ENCODE measurements at places on chromosomes 7 and 10. TPM values are rescaled to one million over a fixed set of nuclear protein-coding genes. Genes with fewer than 3 reads are reported as not detected.

- DNase-seq, result peak; percentile 40
Observed at GRCh38 chr10:37860494-37861190, 3.2 kb upstream of the ZNF248 start.

PGAM2 gene
- not detected for total RNA-seq

- no peak for DNase-seq
Observed at GRCh38 chr10:3896161-3896560, 111.2 kb upstream of the KLF6 start.

- DNase-seq, result no peak
Observed at GRCh38 chr7:82723411-82723810, 279.8 kb upstream of the CACNA2D1 start.

GRCh38 chr7:128003167-128003566 is 28.1 kb downstream of the LRRC4 start:
- no peak for DNase-seq

TAS2R4 gene
- total RNA-seq, result not detected

- DNase-seq, result no peak
Observed at GRCh38 chr7:120832803-120833202, 25.1 kb downstream of the TSPAN12 start.

DNA sequence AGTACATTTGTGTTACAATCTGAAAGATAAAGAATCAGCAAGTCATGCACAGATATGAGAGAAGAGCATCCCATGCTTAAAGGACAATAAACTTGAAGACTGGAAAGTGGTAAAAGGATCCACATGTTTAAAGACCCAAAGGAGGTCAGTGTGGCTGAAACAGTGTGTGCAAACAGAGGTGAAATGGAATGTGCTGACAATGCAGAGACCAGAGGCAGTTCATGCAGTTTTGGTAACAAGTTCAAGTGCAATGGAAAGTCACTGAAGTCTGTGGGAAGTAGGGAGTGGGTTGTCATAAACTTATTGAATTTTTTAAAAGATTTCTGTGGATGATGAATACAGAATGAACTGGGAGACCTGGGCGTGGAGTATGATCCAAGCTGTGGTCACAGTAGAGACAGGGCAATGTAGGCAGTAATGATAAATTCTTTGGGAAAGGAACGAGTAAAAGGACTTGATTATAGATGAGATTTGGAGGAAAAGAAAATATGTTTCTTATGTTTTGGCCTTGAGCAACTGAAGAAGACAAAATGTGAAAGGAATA is 408.0 kb downstream of the HGF start:
- DNase-seq, result no peak

PDK4 gene
- 0.41 TPM for total RNA-seq

GRCh38 chr10:53122281-53122680 is 349.7 kb upstream of the MBL2 start:
- no peak for DNase-seq

GRCh38 chr10:124090601-124091209 is 2.7 kb downstream of the CHST15 start:
- no peak for DNase-seq

GRCh38 chr10:7314170-7314569 is 96.7 kb downstream of the SFMBT2 start:
- no peak for DNase-seq

- no peak for DNase-seq
Observed at GRCh38 chr10:100033766-100034418, 24.1 kb upstream of the DNMBP start.

MMD2 gene
- total RNA-seq, result not detected

ACTL6B gene
- total RNA-seq, result not detected

NT5C3A gene
- 36.6 TPM for total RNA-seq

DNA sequence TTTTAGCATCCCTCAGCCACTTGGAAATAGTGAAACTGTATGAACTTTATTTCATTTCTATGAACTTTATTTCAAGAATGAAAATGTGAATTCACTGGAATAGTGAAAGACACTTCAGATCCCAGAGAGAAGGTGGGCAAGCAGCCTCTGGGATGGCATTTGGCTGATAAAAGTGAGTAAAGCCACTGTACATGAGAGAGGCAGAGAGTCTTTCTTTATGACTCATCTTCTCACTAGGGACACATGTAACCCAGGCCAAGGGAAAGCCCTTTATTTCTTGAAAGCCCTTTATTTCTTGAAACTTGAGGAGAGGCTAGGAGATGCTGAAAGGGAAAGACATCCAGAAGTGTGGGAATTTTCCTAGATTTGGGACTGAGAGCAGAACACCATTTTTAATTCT is 148.9 kb upstream of the SMIM30 start:
- DNase-seq, result no peak

ACBD5 gene
- total RNA-seq, result 52.6 TPM

- DNase-seq, result no peak
Observed at GRCh38 chr7:91068136-91068795, 196.0 kb upstream of the FZD1 start.

DNA sequence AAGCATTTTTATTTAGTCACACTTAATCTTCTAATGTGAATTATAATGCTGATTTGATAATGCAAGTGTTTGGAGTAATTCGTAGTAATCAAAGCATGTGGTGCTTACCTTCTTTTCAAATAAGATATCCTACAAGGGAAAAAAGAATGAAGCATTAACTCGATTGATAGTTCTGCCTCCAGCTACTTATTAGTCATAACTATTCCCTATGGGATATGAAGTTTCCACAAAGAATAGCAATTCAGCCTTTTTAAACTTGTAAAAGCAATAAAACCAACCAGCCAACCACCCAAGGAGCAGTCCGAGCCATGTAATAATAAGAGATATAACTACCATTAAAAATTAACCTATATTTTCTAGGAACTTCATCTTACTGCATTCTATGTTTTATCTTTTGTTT is 11.6 kb downstream of the COL28A1 start:
- no peak for DNase-seq

GRCh38 chr10:114709984-114710383 is 51.9 kb upstream of the ABLIM1 start:
- DNase-seq, result no peak

GRCh38 chr7:44431091-44431608 is 59.3 kb downstream of the NUDCD3 start:
- peak; percentile 49 for DNase-seq

VWC2 gene
- not detected for total RNA-seq

DNA sequence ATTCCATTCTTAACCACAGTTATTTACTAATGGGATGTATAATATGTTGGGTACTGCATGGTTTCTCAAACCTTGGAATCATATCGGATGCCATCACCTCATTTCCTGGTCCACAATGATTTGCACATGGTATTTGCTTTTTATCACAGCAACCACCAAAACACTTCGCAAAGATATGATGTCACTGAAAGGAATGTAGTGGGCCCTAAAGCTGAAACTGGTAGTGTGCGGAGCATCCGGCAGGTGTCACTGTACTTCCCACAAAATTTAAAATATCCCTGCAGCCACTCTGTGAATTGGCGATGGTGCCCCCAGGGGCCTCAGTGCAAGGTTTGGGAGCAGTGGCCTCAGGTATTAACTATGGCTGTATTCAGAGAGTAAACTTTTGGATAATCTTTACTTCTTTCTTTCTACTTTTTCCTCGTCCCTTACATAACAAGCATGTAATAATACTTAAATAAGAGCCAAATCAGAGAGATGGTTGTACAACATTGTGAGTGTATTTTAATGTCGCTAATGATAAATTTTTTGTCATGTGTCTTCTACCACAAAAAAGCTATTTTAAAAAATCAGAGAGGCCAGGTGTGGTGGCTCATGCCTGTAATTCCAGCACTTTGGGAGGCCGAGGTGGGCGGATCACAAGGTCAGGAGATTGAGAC is 66.2 kb downstream of the FAM241B start:
- DNase-seq, result peak; percentile 57

DNA sequence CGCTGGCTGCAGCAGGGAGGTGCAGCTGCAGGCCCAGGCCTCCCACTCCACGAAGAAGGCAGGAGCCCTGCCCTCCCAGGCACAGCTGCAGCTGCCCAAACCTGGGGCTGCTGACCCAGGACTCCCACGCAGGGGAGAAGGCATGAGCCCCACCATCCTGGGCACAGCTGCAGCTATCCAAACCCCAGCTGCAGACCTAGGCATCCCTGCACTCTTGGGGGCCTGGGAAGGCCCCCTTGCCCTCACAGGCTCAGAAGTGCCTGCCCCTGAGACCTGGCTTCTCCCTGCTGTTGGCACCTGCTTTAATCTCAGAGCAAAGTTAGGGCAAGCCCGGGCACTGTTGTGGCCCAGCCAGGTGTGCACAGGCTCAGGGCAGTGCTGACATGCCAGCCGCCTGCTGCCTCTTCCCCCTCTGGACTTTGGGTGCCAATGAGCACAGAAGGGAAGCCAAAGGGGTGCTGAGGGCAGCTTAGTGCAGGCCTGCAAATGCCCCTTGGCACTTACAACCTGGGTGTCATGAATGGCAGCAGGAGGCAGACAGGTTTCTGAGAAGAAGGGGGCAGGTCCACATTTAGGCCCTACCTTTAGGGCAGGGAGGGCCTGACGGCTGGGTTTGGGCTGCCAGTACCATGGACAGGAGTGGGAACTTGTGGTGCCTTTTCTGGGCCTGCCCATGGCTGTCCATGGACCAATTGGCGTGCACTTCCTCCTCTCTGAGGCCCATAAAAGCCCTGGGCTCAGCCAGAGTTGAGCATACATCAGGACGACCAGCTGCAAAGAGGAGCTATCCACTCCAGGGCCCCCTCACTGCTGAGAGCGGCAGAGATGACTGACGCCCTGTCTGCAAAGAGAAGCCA is 31.1 kb downstream of the CRTAC1 start:
- DNase-seq, result no peak

DNA sequence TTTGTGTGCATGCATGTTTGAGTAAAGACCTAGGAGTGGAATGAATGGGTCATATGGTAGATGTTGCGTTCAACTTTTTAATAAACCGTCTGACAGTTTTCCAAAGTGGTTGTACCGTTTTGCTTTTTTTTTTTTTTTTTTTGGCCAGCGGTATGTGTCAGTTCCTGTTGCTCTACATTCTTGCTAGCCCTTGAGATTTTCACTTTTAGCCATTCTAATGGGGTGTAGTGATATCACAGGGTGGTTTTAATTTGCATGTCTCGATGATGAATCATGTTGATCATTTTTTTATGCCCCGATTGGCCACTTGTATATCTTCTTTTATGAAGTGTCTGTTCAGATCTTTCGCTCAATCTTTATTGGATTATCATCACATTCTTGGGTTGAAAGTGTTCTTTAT is 320.7 kb downstream of the CAMK1D start:
- no peak for DNase-seq

PNLIPRP3 gene
- total RNA-seq, result not detected

GRCh38 chr7:7819442-7820247 is 101.2 kb upstream of the RPA3 start:
- DNase-seq, result no peak

- DNase-seq, result peak; percentile 65
Observed at GRCh38 chr10:119686465-119687191, 35.4 kb downstream of the BAG3 start.

- no peak for DNase-seq
Observed at GRCh38 chr10:96089116-96089515, 41.0 kb upstream of the ZNF518A start.
